ENCODE measurements at places on chromosomes 6 and 20. TPM values are rescaled to one million over a fixed set of nuclear protein-coding genes. Genes with fewer than 3 reads are reported as not detected.

The QRSL1 gene
- total RNA-seq, result 23.0 TPM

The PLA2G7 gene
- total RNA-seq, result 2.1 TPM

The TMEM151B gene
- total RNA-seq, result not detected

The C6orf58 gene
- not detected for total RNA-seq

The TRIM10 gene
- total RNA-seq, result not detected

The PPP1R16B gene
- total RNA-seq, result 171 TPM

The SAMD10 gene
- 24.5 TPM for total RNA-seq

DNA sequence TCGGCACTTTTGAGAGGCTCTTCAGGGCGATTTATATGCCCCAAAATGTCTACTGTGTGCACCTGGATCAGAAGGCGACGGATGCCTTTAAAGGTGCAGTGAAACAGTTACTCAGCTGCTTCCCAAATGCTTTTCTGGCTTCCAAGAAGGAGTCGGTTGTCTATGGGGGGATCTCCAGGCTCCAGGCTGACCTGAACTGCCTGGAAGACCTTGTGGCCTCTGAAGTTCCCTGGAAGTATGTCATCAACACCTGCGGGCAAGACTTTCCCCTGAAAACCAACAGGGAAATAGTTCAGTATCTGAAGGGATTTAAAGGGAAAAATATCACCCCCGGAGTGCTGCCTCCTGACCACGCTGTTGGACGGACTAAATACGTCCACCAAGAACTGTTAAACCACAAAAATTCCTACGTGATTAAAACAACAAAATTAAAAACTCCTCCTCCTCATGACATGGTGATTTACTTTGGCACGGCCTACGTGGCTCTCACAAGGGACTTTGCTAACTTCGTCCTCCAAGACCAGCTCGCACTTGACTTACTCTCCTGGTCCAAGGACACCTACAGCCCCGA is 8.2 kb downstream of the GCNT2 start:
- H3K4me1 ChIP-seq, result peaks cover 11% of the 10 kb centered on the region
- no peaks in the 10 kb centered on the region for H3K27me3 ChIP-seq

DNA sequence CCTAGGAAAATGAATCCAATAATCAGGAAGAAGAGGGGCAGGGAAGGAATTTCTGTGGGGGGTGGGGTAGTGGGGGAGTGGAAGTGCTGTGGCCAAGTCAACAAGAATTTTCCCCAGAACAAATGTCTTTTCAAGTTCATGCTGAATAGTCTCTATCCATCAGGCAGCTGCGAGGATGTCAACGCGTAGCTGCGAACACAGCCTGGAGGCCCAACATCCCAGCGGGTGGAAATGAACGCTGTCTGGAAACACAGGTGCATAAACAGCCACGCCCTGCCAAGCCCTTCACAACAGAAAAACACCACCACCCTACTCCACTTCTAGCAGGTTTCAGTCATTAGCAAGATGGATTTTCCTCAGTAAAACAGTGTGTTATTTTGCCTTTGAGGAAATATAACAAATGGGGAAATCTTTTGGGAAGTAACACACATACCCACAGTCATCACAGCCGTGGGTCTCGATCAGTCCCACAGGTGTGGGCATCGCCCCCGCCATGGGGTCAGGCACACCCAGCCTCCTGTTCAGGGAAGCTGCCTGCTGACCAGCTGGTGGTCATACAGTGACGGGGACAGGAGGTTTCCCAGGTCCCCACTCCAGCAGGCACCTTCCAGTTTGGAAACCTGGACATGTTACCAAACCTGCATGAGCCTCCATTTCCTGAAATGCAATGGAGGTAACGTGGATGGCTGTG is 112.1 kb upstream of the THBS2 start:
- no peaks in the 10 kb centered on the region for H3K4me1 ChIP-seq
- no peak overlapping the region for H3K4me3 ChIP-seq
- no peak for DNase-seq

- H3K27me3 ChIP-seq, result peaks cover 4% of the 10 kb centered on the region
- no peaks in the 10 kb centered on the region for H3K4me1 ChIP-seq
- H3K27ac ChIP-seq, result no peak overlapping the region
Observed at GRCh38 chr6:125519367-125519766, 217.6 kb upstream of the HDDC2 start.

- no peak for DNase-seq
- H3K4me3 ChIP-seq, result peak overlapping the region; percentile 95
- peak overlapping the region; percentile 89 for H3K27ac ChIP-seq
- H3K4me1 ChIP-seq, result peaks cover 20% of the 10 kb centered on the region
Observed at GRCh38 chr6:34249469-34250261, 859 bp upstream of the SMIM29 start.

DNA sequence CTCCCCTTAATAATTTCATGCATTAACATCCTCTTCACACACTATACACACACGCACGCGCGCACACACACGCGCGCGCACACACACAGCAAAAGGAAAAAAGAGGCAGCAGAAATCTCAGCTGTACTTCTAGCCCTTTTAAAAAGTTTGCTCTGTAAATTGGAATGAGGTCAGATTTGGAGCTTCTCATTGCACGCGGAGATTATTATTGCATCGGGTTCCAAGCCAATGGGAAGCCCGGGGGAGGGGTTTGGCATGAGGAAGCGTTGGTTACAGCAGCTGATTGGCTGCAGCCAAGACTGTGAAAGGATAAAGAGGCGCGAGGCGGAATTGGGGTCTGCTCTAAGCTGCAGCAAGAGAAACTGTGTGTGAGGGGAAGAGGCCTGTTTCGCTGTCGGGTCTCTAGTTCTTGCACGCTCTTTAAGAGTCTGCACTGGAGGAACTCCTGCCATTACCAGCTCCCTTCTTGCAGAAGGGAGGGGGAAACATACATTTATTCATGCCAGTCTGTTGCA is at the start of gene SOX4:
Gene SOX4 (plus strand): TSS at position 340 of the 515 bp plus-strand sequence. CDS start 784 bp downstream, outside the sequence.
- no peak within 1 kb of the TSS for H3K27ac ChIP-seq
- H3K4me1 ChIP-seq, result peaks cover 31% of the 10 kb centered on the region
- peaks cover 47% of the 10 kb centered on the region for H3K27me3 ChIP-seq
- peak within 1 kb of the TSS; percentile 44 for H3K4me3 ChIP-seq

DNA sequence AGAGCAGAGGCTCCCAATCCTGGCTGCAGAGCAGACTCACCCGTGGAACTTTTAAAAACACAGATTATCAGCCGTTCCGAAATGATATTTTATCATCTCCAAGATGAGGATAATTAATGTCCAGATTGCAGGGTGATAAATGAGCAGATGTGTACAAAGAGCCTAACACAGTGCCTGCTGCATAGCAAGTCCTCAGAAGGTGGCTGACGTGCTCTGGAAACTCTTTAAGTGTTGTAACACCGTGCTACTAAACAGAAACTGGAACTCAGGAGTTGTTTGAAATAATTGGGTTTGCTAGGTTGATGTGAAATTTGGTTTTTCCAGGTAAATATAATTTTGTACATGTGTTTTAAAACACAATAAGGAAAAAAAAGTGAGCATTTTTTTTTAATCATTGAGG is 118.0 kb downstream of the ARMC2 start:
- H3K4me3 ChIP-seq, result no peak overlapping the region
- no peak overlapping the region for H3K27ac ChIP-seq
- no peak for DNase-seq
- no peaks in the 10 kb centered on the region for H3K4me1 ChIP-seq
- H3K36me3 ChIP-seq, result no peaks in the 10 kb centered on the region
- no peaks in the 10 kb centered on the region for H3K27me3 ChIP-seq

DNA sequence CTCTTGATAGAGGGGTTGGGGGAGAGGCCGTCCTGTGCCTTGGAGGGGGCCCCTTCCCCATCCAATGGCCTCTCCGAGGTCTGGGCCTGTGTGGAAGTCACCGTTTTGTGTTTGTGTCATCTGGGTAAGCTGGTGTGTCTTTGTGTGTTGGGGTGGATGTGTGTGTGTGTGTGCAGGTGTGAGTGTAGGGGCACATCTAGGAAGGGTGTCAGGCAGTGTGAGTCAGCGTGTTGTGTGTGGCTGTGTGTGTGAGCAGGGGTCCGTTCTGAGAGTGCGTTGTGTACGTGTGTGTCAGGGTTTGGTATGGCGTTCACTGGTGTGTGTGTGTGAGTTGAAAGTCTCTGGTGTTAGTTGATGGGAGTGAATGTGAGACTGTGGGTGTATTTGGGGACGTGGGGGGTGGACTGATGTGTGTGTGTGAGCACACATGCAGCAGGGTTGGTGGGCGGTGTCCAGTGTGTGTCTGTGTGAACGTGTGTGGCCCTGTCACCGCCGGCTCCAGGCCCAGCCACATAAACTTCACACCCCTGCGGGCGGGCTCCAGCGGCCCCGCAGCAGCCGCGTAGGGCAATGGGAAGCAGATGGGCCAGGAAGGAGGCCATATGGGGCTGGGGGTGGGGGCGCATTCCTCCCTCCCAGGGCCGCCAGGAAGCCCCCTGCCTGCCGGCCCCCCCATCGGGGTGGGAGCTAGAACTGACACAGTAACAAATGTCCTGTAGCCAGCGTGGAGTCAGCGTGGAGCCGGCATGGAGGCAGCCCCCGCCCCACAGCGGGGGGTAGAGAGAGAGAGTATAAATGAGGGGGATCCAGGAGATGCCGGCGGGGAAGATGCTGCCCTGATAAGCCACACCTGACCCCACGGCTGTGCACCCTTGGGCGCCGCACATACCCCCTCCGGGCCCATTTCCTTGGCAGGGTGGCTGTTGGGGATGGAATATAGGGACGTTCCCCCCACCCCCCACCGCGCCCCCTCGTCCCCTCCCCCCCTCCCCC is 32.1 kb downstream of the SNAI1 start:
- no peak overlapping the region for H3K27ac ChIP-seq
- no peaks in the 10 kb centered on the region for H3K36me3 ChIP-seq
- no peaks in the 10 kb centered on the region for H3K27me3 ChIP-seq
- H3K4me3 ChIP-seq, result no peak overlapping the region

- H3K4me3 ChIP-seq, result no peak overlapping the region
- no peaks in the 10 kb centered on the region for H3K36me3 ChIP-seq
- H3K27ac ChIP-seq, result no peak overlapping the region
- no peak for DNase-seq
Observed at GRCh38 chr6:15961635-15962448, 167.0 kb upstream of the MYLIP start.

DNA sequence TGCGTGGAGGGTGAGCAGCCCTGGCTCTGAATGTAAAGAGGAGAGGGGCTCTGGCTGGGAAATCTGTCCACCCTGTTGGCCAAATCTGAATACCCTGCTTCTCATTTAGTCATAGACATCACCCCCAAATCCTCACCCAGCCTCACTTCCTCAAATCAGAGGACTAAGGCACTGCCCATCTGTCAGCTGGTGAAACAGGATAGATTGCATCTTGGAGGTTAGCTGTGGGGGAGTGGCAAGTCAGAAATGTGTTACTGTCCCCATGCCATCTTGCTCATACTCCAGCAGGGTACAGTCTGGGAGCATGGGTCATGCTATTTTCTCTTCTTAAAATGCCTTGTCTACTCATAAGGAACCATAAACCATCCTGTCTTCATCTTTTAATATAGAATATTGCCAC is 9.5 kb upstream of the DTNBP1 start:
- no peak overlapping the region for H3K4me3 ChIP-seq
- no peaks in the 10 kb centered on the region for H3K27me3 ChIP-seq
- no peak overlapping the region for H3K27ac ChIP-seq

DNA sequence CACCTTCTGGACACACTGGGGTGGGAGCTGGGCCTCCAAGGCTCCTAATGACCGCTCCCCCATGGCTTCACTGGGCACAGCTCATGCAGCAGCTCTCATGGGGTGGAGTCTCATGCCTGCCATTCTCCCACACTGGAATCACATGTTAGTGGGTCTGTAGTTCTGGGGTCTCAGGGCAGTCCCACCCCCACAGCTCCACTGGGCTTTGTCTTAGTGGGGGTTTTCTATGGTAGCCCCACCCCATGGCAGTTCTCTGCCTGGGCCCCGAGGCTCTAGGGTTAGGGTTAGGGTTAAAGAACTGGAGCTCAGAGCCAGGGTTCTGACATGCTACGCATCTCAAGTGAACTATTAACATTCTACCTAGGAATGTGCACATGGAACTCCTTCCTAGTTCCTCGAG is 139.0 kb downstream of the PCSK2 start:
- no peaks in the 10 kb centered on the region for H3K27me3 ChIP-seq
- DNase-seq, result no peak
- no peaks in the 10 kb centered on the region for H3K4me1 ChIP-seq
- H3K4me3 ChIP-seq, result no peak overlapping the region
- no peak overlapping the region for H3K27ac ChIP-seq
- H3K36me3 ChIP-seq, result no peaks in the 10 kb centered on the region

- no peak overlapping the region for H3K4me3 ChIP-seq
- no peak for DNase-seq
- no peaks in the 10 kb centered on the region for H3K4me1 ChIP-seq
- H3K36me3 ChIP-seq, result no peaks in the 10 kb centered on the region
- no peak overlapping the region for H3K27ac ChIP-seq
- H3K27me3 ChIP-seq, result no peaks in the 10 kb centered on the region
Observed at GRCh38 chr6:98463038-98464000, 371.1 kb upstream of the POU3F2 start.

- no peak overlapping the region for H3K4me3 ChIP-seq
- no peak overlapping the region for H3K27ac ChIP-seq
- H3K27me3 ChIP-seq, result no peaks in the 10 kb centered on the region
- no peaks in the 10 kb centered on the region for H3K4me1 ChIP-seq
Observed at GRCh38 chr6:166032366-166033200, 135.1 kb downstream of the TBXT start.

DNA sequence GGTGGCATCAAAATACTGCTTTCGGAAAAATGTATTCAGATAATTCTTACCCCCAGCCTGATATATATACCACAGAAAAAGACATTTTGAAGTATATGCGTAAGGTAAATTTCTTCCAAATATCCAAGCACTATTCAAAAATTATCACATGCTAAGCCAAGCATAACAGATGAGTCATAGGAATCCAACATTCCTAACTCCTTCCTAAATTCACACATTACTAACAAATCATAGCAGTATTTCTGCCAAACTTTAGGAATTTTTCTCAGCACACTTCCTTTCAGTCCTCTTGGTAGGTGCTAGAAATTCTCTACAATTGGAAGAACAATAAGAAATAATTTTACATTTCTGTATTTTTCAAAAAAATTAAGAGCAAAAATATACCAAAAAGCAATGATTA is 417.5 kb downstream of the EYS start:
- H3K4me1 ChIP-seq, result no peaks in the 10 kb centered on the region
- H3K27ac ChIP-seq, result no peak overlapping the region
- no peak for DNase-seq
- H3K4me3 ChIP-seq, result no peak overlapping the region
- no peaks in the 10 kb centered on the region for H3K27me3 ChIP-seq
